ENCODE measurements at places on chromosomes 5 and 9. TPM values are rescaled to one million over a fixed set of nuclear protein-coding genes. Genes with fewer than 3 reads are reported as not detected.

Gene ACER2
- total RNA-seq, result 1.5 TPM

Gene NPDC1
- total RNA-seq, result 0.60 TPM

Gene ZFAND5
- total RNA-seq, result 115 TPM

Gene DMRT2
- not detected for total RNA-seq

Gene PIP5K1B
- not detected for total RNA-seq

Gene IL4
- not detected for total RNA-seq

Gene TAF11L10
- not detected for total RNA-seq

Gene THBS4
- total RNA-seq, result under 0.01 TPM

Gene PCDHGB5
- total RNA-seq, result 18.6 TPM

Gene LVRN
- total RNA-seq, result 0.20 TPM

Gene SLC36A3
- total RNA-seq, result not detected

Gene MLANA
- total RNA-seq, result not detected

Gene LMNB1
- 97.9 TPM for total RNA-seq

Gene ORM2
- not detected for total RNA-seq

Gene POLR1E
- 30.3 TPM for total RNA-seq

Gene MYOZ3
- total RNA-seq, result 0.78 TPM

Gene PCA3
- total RNA-seq, result not detected

GRCh38 chr5:7209658-7210057 lies 186.3 kb upstream of the ADCY2 start:
- DNase-seq, result no peak

DNA sequence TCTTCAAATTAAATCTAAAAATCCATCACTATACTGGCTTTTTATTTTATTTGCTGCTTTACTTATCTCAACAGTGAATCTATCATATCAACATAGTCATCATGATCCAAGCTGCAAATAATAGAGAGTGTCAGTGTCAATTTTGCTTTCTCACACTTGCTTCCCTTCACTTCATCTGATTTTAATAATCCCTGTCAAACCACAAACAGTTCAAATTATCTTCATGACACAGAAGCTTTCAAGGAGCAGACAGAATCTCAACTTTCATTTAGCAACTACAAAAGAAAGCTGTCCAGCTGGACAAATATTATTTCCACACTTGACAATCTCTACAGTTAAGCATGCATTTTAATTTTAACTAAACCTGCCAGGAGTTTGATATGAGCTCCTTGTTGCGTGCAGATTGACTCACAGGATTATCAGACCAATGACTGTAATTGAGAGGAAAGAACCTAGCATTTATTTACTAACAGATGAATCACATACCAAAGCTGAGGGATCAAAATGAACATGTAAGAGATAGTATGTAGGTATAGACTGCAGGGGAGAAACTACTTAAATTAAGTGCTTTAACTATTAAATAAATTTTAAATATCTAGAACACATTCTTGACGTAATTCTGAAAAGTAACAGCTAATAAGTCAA lies 56.0 kb downstream of the KIAA0825 start:
- no peak for DNase-seq

DNA sequence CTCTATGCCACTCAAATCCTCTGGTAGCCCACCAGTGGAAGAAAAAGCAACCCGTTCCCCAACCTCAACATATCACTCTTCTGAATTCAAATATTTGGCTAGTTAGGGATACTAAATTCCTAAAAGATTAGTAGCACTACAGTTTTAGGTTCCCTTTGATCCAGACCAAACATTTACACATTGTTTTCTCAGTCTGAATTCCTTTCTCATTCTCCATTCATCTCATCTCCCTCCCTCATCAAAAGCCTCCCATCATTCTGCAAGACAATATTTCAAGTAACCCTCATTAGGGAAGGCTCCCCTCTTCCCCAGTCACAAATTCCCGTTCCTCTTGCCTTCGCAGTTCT lies 26.3 kb downstream of the ADAM19 start:
- DNase-seq, result peak; percentile 48

DNA sequence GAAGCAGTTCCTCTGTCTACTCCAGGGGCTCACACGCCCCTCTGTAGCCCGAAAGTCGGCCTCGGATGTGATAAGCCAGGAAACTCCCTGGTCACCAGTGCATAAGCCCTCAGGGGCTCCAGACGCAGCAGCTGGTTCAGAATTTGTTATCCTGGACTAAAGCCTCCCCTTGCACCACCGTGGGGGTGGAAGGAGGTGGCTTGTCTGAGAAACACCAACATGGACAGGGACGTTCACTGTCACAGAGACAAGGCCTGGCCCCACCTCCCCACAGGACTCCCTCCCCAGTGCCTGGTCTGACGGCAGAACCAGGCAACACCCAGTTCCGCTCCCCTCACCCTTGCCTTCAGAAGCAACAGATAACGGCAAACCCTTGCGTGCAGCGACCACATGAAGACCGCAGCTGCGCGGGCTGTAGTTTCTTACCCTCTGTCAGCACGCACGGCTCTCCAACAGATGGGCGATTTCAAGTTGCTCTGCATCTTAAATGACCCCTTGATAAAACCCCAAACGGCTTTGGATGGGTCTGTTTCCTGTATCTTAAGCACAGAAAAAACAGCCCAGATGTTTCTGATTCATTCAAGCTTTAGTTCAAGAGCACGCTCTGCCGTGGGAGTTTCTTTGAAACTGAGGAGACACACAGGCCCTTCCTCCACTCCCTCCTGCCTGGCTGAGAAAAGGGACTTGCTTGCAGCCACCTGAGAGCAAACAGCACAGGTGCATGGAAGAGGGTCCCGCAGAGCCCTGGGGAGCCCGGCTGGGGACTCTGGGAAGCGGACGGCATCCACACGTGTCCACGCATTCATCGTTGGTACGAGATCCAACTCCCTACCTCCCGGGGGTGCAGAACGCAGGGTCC lies 44.7 kb upstream of the NKD2 start:
- DNase-seq, result peak; percentile 100

DNA sequence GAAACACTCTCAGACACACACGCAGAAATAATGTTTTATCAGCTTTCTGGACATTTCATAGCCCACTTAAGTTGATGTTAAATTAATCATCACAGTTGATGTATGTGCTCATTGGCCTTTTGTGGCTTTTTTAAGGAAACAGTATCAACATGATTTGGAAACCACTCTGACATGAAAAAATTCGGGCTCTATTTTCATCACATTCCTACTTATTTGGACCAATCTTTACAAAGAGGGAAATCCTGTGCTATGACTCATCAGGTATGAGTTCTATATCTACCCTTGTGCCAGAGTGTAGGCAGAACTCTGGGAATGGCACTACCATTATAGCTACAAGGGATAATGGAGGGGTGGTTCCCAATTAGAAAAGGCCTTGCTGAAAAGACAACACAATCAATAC lies 388.4 kb upstream of the PTGER4 start:
- DNase-seq, result peak; percentile 34

- no peak for DNase-seq
Observed at GRCh38 chr5:81972492-81972783, 615 bp downstream of the ATG10 start.

DNA sequence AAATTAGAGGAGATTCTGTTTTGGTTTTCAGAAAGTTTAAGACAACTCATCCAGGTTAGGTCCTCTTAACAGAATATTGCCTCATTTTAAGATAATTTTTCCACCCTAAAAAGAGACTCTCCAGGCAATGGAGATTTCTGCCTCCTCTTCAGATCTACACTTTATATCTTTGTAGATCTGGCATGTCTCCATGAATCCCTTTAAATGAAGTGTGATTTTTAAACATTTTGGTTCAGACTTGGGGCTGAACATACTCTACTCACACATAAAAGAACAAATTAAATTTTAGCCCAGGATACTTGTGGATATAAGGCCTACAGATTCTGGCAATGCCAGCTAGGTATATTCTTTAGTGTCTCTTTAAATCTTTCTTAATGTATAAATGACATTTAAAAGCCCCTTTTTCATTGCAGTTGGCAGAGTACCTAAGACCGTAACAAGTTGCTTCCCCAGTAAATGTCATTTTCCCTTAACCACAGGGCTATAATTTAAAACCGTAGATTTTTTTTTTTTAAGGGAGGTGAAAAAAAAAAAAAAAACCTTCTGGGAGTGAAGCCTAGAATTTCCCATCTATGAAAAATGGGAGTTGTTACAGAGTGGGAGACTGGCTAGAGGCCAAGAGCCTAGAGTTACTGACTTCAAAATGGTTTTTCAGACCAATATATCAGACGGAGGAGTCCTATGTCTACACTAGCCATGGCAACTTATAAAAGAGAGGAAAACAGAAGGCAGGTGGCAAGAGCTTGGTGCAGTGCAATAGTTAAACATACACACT lies 207.8 kb upstream of the TARS1 start:
- DNase-seq, result no peak

GRCh38 chr5:15763754-15764153 lies 263.8 kb downstream of the FBXL7 start:
- DNase-seq, result peak; percentile 6

DNA sequence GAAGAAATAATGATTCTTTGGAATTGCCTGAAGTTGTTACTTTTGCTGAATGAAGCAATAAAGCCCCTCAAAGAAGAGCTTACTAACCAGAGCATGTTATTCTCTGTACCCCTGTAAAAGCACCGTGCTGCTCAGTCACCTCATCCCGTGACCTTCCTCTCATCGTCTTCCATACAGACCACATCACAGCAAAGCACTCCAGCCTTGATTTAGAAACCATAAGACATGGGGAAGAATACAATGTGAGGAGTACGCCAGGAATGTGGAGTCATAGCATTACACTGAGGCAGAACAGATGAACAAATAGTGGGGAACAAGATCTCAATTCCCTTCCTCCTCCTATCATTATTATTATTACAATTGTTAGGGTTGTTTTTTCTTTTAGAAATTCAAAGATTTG lies 49.1 kb downstream of the ERAP1 start:
- no peak for DNase-seq

DNA sequence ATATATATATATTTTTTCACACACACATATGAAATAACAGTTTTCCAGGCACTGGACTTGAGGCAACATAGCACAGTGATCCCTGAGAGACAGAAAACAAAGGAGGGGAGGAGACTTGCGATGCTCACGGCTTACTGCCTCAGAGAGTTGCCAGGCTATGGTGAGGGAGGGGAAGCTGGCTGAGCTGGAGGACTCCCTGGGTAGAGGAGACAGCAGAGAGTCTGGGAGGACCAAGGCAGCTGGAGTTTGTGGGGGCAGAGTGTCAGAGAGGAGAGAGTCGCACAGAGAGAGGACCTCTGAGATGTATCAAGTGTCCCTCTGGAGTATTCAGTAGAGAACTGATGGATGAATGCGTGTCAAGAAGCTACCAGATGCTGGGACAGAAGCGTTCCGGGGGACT lies 23.1 kb upstream of the QSOX2 start:
- no peak for DNase-seq

DNA sequence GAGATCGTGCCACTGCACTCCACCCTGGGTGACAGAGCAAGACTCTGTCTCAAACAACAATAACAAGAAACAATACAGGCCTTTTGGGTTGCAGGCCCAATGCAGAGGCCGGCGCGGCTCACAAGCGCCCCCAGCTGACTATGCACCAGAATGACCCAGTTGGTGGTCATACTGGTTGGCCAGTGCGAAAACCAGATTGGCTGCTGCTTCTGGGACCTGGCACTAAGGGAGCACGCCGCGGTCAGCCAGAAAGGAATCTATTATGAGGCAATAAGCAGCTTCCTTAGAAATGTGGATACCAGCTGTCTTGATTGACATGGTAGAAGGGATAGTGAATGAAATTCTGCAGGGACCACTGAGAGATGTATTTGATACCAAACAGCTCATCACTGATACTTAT lies 35.0 kb downstream of the RANBP17 start:
- DNase-seq, result no peak

GRCh38 chr9:92976431-92976830 lies 29.1 kb downstream of the FGD3 start:
- DNase-seq, result no peak

GRCh38 chr9:80156756-80157472 lies 585.1 kb downstream of the TLE4 start:
- no peak for DNase-seq

GRCh38 chr9:91341258-91341746 lies 20.4 kb downstream of the AUH start:
- no peak for DNase-seq

- peak; percentile 66 for DNase-seq
Observed at GRCh38 chr9:108634672-108635462, 220.9 kb downstream of the ACTL7B start.

DNA sequence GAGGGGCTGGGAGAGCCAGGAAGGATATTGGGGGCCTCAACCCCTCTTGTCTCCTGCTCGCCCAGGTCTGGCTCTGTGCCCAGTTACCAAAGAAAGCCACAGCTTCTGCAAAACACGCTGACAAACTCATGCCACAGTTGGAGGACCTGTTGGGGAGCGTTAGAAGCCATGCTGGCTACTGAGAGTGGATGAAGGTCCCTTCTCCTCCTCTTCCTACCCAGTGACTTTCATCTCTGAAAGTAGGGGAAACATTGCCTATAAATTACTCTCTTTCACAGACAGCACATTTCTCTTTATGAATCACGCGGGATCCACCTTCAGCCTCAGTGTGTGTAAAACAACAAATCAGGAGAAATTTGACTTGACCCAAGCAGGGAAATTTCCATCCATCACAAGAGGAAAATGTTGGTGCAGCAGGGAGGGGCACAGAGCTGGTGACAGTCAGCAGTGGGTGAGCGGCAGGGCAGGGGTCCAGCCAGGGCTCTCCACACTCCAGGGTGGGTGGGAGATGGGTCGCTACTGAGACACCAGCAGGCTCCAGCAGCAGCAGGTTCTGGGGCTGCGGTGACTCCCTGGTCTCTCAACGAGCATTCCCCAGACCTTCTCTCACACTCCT lies 181.9 kb downstream of the FGF18 start:
- no peak for DNase-seq

DNA sequence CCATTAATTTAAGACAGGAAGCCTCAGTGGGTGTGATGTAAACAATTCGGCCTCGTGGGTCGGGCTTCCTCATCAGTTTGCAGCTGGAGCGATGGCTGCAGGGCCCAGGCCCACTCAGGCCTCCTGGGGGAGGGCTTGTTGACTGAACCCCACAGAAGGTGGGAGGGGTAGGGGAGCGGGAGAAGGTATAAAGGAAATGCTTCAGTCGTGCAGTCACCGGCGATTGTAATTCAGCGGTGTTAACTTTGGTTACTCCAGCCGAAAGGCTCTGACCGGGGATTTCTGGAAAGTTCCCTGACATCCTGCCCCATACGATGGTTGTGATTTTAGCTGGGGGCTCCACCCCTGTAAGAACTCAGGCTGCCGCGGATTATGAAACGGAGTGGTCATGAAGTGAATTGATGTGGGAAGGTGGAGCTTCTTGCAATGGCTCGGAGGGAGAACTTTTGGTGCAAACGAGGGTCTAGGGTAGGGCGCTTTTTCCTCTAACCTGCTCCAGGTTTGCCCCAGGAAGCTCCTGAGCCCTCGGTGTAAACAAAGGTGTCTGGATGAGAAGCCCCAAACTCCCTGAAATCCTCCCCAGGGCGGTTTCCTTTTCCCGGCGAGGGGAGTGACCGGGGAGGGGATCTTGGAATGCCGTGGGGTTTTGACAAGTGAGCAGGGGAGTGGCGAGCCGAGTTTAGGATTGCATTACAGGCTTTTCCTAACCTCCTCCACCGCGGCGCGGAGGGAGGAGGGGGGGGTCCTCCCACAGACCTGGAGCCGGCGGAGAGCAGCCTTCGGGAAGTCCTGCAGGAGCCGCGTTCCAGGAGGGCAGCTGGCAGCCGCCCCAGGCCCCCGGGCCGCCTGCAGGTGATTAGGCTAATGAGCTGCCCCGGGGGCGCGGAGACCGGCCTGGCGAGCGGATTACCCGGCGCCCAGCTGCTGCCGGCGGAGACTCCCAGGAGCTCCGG lies 215.5 kb downstream of the PDZD2 start:
- peak; percentile 6 for DNase-seq

- peak; percentile 36 for DNase-seq
Observed at GRCh38 chr5:60649288-60649917, 50.6 kb downstream of the DEPDC1B start.

- no peak for DNase-seq
Observed at GRCh38 chr9:89425921-89426383, 72.0 kb downstream of the SEMA4D start.
